ENCODE measurements at places on chromosomes 1 and 21.

- peak; percentile 41 for DNase-seq
These were observed 39.8 kb upstream of the C1orf105 start for GRCh38 chr1:172380441-172381244.

- DNase-seq, result no peak
These were observed 27.3 kb downstream of the LY9 start for GRCh38 chr1:160823296-160823695.

GRCh38 chr1:160708801-160709200 is 2.8 kb downstream of the CD48 start:
- no peak for DNase-seq

DNA sequence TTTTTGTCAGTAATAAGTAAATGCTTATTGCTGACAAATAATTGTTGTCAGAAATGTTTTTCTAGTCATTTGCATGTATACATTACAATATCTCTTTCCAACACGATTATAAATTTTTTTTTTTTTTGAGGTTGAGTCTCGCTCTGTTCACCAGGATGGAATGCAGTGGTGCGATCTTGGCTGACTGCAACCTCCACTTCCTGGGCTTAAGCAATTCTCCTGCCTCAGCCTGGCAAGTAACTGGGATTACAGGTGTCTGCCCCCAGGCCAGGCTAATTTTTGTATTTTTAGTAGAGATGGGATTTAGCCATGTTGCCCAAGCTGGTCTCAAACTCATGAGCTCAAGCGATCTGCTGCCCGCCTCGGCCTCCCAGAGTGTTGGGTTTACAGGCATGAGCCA is 72.0 kb upstream of the ATF3 start:
- DNase-seq, result no peak

GRCh38 chr1:100868364-100868995 is 26.2 kb downstream of the EXTL2 start:
- DNase-seq, result peak; percentile 46

DNA sequence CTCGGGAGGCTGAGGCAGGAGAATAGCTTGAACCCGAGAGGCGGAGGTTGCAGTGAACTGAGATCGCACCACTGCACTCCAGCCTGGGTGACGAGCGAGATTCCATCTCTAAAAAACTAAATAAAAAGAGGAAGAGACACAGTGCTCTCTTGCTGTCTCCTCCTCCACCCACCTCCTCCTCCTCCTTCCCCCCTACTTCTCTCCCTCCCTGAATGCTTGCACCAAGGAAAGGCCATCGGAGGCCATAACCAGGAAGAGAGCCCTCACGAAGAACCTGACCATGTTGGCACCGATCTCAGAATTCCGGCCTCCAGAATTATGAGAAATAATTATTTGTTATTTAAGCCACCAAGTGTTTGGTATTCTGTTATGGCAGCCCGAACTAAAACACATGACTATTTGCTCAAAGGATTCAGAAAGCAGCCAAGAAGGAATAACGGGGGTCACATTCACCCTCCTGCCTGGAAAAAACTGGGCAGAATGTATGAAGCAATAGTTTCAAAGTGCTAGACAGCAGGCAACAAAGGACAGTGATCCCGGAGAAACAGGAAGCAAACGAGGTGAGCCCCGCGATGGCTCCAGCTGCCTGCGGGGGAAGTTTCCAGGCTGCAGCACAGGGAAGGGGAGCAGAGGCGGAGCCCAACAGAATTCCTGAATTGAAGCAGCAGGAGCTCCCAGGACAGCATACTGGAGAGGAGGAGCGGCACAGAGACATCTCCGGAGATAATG is 35.8 kb downstream of the LDLRAD1 start:
- DNase-seq, result peak; percentile 52

GRCh38 chr1:26112407-26112775 is 767 bp downstream of the PDIK1L start:
- DNase-seq, result no peak

DNA sequence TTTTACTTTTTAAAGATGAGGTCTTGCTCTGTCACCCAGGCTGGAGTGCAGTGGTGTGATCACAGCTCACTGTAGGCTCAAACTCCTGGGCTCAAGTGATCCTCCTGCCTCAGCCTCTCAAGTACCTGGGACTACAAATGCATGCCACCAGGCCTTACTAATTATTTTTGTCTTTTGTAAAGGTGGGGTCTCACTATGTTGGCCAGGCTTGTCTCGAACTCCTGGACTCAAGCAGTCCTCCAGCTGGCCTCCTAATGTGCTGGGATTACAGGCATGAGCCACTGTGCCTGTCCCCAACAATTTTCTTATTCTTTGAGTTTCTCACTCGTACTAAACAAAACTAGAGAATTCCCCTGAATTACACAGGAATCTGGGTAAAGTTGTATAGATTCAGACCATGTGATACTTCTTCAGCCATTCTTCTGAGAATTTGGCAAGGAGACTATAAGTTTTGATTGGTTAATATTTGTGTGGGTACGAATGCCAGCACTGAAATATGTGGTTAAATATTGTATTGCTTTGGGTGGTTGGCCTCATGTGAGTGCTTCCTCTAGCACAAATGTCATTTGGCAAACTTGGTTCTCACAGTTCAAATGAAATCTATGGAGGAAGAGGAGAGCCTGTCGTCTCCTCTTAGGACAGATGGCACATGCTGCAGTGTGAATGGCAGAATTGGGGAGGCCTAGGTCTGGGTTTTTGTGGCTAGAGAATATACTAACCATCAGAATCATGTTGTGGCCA is 104.9 kb downstream of the RUNX1 start:
- no peak for DNase-seq

DNA sequence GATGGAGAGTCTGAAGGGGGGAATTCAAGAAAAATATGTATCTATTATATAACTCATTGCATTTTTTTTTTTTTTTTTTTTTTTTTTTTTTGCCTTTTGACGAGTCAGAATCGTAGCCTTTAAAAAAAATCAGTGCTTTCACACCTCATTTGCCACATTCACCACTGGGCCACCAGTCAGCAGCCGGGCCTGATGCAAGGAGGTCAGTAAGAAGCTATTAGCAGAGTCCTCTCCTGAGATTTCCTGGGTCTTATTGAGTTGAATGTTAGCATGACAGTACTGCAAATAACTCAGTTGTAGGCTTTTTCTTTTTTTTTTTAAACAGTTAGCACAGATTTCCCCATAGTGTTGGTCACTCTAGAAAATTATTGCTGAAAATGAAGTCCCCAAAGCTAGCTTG is 139.8 kb downstream of the SPATA17 start:
- no peak for DNase-seq

- DNase-seq, result no peak
These were observed 67.0 kb downstream of the XCL2 start for GRCh38 chr1:168476588-168477385.

GRCh38 chr1:45059829-45060228 is 47.8 kb downstream of the UROD start:
- DNase-seq, result no peak

GRCh38 chr1:205188596-205188995 is 22.9 kb downstream of the DSTYK start:
- no peak for DNase-seq

GRCh38 chr21:31837618-31838390 is 35.0 kb upstream of the HUNK start:
- no peak for DNase-seq

- peak; percentile 68 for DNase-seq
These were observed 826 bp downstream of the LAPTM5 start for GRCh38 chr1:30756545-30757351.

GRCh38 chr21:15277466-15277865 is 212.7 kb upstream of the NRIP1 start:
- no peak for DNase-seq

- peak; percentile 58 for DNase-seq
These were observed 258.3 kb upstream of the KAZN start for GRCh38 chr1:14340002-14340785.

DNA sequence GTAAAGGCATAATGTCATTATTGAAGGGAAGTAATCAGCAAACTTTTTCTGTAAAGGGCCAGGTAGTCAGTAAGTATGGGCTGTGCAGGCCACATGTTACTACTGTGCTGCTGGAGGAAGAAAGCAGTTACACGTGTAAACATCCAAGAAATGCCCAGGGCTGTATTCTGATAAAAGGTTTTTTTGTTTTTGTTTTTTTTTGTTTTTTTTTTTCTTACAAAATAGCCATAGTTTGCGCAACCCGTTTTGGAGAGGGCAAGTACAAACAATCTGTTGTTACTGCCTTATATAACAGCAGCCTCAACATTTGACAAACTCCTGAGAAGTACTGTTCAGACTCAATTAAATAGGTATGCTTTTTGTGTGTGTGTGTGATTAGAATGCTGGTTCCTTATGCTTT is 26.7 kb upstream of the MTMR11 start:
- DNase-seq, result peak; percentile 13

GRCh38 chr21:14531757-14532316 is 14.3 kb downstream of the SAMSN1 start:
- DNase-seq, result no peak

DNA sequence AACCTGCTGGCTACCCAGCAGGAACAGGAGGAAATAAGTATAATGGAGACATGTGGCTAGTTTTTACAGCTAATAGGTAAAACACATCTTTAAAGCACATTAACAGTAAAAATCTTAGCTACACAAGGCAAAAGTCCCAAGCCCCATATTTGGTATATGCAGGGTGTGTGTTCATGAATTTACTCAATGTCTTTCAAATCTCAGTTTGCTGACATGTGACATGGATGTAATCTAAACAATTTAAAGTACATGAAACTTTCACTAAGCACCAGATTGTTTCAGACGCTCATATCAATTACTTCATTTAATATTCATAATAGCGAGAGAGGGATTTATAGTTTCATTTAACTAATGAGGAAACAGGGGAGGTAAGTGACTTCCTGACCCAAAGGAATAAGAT is 3.9 kb downstream of the TACSTD2 start:
- DNase-seq, result no peak

GRCh38 chr1:58104960-58105359 is 441.6 kb downstream of the OMA1 start:
- no peak for DNase-seq

DNA sequence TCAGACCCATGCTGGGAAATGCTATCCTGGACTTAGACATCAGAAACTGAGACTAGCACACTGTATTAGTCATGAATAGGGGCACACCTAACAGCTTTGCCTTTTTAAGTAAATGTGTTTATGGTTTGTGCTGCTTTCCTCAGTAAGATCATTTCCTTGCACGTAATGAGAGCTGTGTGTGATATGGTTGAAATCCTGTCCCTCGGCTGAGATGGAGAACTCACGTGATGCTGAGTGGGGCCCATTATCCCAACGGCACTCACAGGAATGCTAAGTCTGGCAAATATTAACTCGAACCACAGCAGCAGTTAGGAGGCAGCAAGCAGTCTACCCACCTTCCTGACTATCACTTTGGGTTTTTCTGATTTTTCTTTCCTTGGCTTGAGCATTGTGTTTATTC is 38.2 kb downstream of the BCL9 start:
- peak; percentile 38 for DNase-seq

DNA sequence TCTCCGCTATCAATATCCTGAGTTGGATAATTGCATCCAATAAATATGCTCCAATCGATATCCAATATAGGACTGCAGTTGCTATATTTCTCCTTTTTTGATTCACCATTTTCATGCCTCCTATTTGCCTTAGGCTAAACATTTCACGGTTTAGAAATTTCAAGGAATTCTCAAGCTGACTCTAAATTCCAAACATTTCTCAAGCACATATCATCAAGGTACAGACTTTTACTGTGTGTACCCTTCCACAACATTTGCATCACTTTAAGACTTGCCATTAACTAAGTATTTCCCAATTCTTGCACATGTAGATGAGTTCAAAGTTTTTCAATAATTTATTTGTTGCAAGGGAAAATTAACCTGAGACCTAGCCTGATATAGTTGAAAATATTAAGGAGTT is 795.2 kb upstream of the TMPRSS15 start:
- DNase-seq, result no peak

GRCh38 chr1:22454476-22455056 is 2.9 kb downstream of the ZBTB40 start:
- no peak for DNase-seq

GRCh38 chr1:224373008-224373590 is 16.4 kb downstream of the CNIH4 start:
- DNase-seq, result no peak

- peak; percentile 37 for DNase-seq
These were observed 104.6 kb downstream of the NEGR1 start for GRCh38 chr1:72177711-72178110.

GRCh38 chr1:240441669-240442068 is 170.3 kb downstream of the GREM2 start:
- no peak for DNase-seq

- DNase-seq, result no peak
These were observed 4.6 kb upstream of the RNF186 start for GRCh38 chr1:19819701-19820100.

- peak; percentile 12 for DNase-seq
These were observed 248.3 kb upstream of the CAMK1G start for GRCh38 chr1:209335178-209335577.

DNA sequence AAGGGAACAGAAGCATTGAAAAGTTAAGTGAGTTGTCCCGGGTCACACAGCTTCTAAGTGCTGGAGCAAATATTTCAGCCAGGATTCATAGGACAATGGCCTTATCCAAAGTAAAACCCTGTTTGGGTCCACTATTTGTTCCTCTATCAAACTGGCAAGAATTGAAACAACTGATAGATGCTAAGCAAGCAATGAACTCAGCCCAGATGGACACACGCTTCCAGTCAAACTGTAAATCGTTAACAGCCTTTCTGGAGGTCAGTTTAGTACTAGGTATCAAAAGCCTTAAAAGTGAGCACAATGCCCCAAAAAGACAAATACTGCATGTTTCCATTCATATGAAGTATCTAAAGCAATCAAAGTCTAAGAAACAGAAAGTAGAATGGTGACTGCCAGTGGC is 779 bp upstream of the SVBP start:
- DNase-seq, result no peak

- no peak for DNase-seq
These were observed 37.8 kb upstream of the CCSAP start for GRCh38 chr1:229380536-229381160.

- DNase-seq, result peak; percentile 51
These were observed 79.0 kb upstream of the NFASC start for GRCh38 chr1:204791453-204792353.
